ENCODE measurements at places on chromosomes 16 and 17. TPM values are rescaled to one million over a fixed set of nuclear protein-coding genes. Genes with fewer than 3 reads are reported as not detected.

- DNase-seq = no peak
Measured at GRCh38 chr17:59712862-59713261, 5.4 kb downstream of the VMP1 start.

DNA sequence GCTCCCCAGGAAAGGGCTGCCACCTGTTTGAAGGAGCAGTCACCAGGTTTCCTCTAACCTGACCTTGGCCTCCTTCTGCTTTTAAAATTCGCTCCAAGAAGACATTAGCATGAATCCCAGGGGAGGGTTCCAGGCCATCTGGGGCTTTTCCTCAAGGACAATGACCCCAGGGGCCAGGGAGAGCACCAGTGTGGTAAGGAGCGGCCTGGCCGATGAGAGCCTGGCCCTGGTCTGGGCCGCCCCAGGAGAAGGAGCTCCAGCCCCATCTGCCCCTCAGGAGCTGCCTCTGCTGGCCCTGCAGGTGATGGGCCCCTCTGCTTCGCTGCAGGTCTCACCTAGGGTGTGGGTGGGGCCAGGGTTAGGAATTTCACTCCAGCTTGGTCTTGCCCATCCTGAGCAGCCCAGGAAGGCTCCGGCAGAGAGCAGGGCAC is 209.2 kb upstream of the TNRC6C start:
- DNase-seq = no peak

GRCh38 chr16:75060723-75061122 is 55.9 kb downstream of the LDHD start:
- no peak for DNase-seq

GRCh38 chr17:81509972-81510784 is 2.4 kb downstream of the ACTG1 start:
- DNase-seq = no peak

GRCh38 chr17:30104575-30105339 is 11.9 kb upstream of the NSRP1 start:
- DNase-seq = no peak

- no peak for DNase-seq
Measured at GRCh38 chr16:87754535-87754934, 11.3 kb downstream of the KLHDC4 start.

DNA sequence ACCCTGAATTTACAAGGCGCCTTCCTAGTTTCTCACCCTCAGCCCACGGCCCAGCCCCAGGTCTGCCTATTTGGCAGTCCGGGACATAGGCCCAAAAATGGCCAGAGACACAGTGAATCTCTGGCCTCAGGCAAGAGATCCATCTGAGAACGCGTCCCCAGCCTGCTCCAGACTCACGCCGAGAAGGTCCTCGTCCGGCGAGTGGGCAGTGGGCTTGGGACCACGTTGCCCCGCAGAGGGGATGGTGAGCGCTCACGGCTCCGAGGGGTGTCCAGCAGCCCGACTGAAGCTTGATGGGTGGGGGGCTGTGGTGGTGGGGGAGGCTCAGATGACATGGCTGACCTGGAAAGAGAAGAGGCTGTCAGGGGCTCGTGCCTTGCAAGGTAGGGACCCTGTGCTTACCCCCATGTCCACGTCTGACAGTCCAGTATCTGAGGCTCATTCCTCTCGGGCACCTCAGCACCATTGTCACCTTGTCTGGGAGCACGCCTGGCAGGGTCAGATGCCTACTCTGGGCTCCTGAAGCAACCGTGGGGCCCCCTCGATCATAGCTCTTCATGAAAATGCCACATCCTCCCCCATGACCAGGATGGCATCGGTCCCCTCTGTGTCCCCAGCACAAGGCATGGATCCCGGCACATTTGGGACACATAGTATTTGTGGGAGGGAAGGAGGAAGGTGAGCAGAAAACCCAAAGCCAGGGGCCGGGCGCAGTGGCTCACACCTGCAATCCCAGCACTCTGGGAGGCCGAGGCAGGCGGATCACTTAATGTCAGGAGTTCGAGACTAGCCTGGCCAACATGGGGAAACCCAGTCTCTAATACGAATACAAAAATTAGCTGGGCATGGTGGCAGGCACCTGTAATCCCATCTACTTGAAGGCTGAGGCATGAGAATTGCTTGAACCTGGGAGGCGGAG is 9.6 kb downstream of the CARHSP1 start:
- DNase-seq = no peak

- peak; percentile 16 for DNase-seq
Measured at GRCh38 chr17:10327640-10328039, 45.2 kb downstream of the MYH13 start.

DNA sequence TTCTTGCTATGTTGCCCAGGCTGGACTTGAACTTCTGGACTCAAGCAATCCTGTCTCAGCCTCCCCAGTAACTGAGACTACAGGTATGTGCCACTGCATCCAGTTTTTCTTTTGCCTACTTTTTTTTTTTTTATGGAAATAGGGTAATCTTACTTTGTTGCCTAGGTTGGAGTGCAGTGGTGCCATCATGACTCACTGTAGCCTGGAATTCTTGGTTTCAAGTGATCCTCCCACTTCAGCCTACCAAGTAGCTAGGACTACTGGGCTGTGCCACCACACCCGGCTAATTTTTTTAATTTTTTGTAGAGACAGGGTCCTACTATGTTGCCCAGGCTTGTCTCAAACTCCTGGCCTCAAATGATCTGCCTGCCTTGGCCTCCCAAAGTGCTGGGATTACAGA is 10.0 kb downstream of the LRRC36 start:
- DNase-seq = no peak

DNA sequence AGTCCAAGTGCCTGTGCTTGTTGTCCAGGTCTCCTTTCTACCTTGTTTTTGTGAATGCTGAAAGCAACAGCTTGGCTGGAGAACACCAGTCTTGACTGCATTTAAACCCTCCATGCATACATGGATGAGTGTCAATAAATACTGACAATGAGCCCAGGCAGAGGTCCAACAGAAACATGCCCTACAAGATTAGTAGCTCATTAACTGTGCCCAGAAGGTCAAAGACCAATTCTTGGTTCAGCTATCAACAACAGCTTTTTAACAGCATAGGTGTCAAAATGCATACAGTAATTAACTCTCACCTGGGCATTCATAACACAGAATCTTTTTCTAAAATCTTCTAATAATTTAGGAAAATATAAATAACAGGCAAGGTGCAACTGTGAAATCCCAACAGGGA is 63.2 kb downstream of the N4BP1 start:
- DNase-seq = no peak

DNA sequence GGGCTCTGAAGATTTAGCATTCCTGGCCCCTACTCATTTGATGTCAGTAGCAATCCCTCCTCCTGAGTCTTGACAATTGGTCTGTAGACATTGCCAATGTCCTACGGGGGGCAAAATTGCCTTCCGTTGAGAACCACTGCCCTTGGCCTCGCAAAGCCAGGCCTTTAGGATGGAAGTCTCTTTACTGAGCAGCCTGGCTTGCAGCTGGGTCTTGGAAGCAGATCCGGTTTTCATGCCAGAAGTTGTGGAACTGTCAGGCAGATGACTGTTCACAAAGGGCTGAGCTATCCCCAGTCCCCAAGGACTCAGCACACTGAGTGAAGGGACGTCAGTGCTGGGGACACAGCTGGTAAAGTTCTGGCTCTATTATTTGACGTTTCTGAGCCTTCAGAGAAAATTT is 83.2 kb downstream of the WSCD1 start:
- DNase-seq = no peak

DNA sequence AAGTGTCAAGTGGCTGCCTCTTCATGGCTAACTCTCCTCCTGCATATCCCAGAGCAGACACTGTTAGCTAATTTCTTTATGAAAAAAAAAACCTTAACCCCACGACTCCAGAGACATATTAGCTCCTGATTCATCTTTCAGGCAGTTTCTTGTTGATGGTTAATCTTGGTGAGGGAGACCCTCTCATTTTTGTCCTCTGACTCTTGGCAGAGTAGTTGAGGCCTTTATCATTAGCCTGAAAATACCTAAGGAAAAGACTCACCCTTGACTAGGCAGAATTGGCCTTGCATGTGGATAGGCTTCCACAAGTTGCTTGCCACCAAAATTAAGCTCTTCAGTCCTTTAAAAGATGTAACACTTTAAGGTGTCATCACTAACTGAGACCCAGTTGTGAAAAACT is 4.0 kb downstream of the CRYBA1 start:
- DNase-seq = no peak

The AATF gene
- total RNA-seq = 54.5 TPM

The ABI3 gene
- total RNA-seq = 0.41 TPM

The TBC1D3I gene
- total RNA-seq = not detected

The SRL gene
- not detected for total RNA-seq

The TRIM65 gene
- 22.7 TPM for total RNA-seq

The TAT gene
- total RNA-seq = not detected

The MYH1 gene
- total RNA-seq = not detected

The TBC1D3D gene
- not detected for total RNA-seq
